ENCODE measurements at places on chromosomes 2 and 18.

- DNase-seq, result no peak
These were observed 69.4 kb upstream of the MYT1L start for GRCh38 chr2:2400286-2401038.

DNA sequence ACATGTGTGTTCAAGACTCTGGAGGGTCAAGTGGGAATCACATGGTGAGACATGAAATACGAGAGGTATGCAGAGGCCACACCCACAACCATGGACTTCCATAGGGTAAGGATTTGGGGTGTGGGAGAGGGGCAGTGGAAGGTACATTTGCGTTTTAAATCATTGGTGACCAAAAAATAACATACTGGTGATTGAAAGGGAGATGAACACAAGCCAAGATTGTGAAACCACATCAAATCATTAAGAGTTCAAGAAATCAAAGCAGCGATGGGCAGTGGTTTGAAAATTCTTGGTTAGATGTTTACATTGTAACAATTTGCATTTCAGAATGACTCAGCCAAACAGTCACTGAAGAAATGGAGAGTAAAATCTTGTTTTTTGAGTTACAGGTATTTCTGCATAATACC is 1.9 kb upstream of the CABYR start:
- no peak for DNase-seq

- no peak for DNase-seq
These were observed 61.1 kb downstream of the SMCHD1 start for GRCh38 chr18:2716394-2717326.

DNA sequence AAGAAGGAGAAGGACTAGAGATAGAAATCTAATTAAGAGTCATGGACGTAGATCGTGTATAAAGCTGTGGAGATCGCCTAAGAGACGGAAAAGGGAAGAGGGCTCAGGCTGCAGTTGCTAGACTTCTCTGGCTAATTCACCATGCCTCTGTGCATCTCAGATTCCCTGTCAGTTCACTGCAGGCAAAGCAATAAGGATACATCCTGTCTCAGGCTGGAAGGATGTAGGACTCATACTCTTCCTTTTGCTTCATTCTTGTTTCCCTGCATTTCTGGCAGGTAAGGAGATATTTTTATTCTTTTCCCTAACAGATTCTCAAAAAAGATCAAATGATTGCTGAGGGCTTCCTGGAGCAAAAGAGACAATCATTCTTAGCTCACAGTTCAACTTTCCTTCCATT is 112.5 kb downstream of the AP1S3 start:
- no peak for DNase-seq

- no peak for DNase-seq
These were observed 16.9 kb upstream of the HAAO start for GRCh38 chr2:42809131-42809818.

GRCh38 chr2:203675086-203675485 is 31.4 kb upstream of the CD28 start:
- DNase-seq, result no peak

DNA sequence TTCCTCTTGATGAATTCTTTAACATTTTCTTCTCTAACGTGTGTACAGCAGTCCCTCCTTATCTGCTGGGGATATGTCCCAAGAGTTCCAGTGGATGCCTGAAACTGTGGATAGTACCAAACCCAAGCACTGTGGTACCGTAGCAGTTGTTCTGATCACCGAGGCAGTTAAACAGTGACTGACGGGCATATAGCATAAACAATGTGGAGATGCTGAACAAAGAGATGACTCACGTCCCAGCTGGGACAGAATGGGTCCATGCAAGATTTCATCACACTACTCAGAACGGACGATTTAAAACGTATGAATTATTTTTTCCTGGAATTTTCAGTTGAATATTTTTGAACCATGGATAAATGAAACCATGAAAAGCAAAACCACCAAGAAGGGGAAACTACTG is 54.5 kb upstream of the SPAG16 start:
- no peak for DNase-seq

Measured in WTC11 (cell line).